ENCODE measurements at places on chromosomes 1 and 21.

GRCh38 chr1:63330331-63330916 lies 8.1 kb downstream of the FOXD3 start:
- DNase-seq: no peak

- DNase-seq: no peak
Observed at GRCh38 chr1:186078245-186078644, 296.8 kb downstream of the TPR start.

- no peak for DNase-seq
Observed at GRCh38 chr1:201365251-201365650, 12.2 kb downstream of the TNNT2 start.

GRCh38 chr1:245874942-245875580 lies 632.0 kb downstream of the SMYD3 start:
- DNase-seq: no peak

DNA sequence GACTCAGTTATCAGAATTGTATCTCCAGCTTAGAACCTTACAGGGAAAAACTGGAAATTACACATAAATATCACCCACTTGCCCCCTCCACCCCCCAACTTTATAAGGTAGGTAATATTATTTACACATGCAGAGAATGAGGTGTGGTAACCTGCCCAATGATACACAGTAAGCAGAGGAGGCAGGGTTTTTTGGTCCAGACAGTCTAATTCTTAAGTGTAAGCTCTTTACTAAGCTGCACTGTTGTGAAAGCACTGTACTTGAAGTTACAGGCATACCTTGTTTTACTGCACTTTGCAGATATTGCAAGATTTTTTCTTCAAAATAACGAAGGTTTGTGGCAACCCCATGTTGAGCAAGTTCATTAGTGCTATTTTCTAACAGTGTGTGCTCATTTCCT lies 24.8 kb upstream of the MYOCOS start:
- no peak for DNase-seq

DNA sequence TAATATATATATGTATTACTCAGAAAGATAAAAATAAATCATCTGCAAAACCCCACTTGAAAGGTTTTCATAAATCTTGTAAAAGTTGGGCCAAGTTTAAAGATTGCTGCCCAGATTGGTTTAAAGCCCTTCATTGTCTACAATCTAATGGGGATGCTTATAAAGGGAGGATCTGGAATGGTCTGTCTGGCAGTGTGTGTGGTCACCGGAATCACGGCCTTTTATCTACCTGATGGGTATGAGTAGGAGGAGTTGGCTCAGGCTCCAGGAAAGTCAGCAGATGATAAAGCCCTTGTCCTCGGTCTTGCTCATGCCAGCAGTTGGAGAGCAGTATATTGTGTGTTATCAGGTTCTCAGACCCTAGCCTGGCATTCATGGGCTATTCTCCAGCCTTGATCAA lies 197.7 kb downstream of the ROR1 start:
- no peak for DNase-seq

DNA sequence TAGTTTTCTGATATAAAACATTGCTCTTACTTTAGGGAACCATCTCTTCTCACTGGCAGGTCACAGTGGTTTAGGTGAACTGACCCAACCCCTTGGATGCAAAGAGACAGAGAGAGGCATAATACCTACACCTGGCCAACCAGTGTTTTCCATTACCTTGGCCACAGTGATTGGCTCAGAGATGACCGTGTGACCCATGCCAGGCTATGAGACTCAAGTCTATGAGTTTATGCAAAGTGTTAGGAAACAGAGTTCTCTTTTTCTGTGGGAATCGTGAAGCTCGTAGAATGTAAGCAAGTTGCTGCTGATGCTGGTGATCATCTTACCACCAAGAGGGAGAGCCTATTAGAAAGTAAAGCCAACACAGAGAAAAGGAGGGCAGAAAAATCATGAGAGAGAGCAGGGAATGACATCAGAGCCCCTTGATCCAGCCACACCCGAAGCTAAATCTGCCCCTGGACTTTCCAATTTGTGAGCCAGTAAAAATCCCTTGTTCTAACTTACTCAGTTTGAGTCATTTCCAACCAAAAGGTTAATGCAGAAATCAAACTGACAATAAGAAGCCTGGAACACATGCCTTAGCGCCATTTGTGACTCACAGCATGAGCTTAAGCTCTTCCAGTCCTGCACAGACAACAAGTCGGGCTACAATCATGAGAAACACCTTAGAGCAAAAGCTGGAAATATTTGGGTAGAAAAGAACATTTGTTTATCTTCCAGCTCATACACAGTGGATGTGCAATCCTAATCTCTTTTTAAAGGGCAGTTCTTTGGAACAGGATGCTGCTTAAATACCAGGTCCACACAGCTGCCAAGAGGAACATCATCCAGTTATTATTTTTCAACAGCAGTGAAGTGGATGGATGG lies 81.3 kb upstream of the KAZN start:
- DNase-seq: no peak

DNA sequence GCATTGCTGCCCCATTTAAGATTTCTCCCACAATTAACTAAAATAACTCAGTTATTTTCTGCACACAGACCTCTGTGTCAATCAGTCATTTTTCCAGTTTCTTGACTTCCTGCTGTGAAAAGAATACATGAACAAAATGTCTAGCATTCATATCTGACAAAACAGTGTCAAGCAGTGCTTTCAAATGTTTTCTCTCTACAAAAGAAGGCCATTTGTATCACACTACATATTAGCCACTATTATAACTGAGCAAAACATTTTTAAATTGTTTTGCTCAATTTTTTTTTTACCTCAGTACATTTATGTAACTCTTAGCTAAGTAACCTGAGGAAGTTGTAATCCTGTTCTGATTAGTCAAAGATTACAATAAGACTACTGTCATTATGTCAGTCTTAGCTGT lies 1498.5 kb upstream of the PRMT6 start:
- DNase-seq: no peak

DNA sequence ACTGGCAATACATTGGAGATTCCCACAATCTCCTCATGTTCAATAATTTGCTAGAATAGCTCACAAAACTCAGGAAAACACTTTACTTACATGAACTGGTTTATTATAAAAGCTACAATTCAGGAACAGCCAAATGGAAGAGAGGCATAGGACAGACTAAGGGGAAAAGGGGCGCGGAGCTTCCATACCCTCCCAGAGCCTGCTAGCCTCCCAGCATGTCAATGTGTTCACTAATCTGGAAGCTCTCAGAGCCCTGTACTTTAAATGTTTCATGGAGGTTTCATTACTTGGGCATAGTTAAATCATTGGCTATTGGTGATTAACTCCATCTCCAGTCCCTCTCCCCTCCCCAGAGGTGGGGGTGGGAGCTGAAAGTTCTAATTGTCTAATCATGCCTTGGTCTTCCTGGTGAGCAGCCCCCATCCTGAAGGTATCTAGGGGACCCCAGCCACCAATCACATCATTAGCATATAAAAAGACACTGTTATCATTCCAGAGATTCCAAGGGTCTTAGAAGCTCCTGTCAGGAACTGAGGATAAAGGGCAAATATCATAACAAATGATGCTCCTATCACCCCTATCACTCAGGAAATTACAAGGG lies 10.9 kb upstream of the DMRTB1 start:
- no peak for DNase-seq

DNA sequence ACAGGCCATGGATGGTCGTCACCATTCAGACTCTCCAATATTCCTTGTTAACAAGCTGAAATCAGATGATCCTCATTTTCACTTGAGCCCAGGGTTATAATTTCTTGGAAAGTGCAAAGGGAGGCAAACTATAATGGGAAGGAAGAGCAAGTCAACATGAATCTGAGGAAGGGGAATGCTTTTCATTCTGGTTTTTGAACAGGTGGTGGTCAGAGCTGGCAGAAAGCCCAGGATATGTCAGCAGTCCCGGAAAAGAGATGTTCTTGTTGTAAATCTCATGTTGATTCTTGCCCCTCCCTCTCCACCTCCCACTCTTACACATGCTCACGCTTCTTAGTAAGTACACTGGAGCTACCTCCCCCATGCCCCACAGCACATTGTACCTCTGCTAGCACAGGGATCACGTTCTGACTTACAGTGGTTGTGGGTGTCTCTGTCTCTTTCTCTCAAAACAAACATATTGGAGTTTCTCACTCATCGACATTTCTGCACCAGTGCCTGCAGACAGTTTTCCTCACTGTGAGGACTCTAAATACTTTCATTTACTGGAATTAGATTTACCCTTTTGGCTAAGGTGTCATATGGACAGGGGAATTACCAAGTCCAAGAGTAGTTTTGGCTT lies 77.6 kb downstream of the XCL2 start:
- no peak for DNase-seq

DNA sequence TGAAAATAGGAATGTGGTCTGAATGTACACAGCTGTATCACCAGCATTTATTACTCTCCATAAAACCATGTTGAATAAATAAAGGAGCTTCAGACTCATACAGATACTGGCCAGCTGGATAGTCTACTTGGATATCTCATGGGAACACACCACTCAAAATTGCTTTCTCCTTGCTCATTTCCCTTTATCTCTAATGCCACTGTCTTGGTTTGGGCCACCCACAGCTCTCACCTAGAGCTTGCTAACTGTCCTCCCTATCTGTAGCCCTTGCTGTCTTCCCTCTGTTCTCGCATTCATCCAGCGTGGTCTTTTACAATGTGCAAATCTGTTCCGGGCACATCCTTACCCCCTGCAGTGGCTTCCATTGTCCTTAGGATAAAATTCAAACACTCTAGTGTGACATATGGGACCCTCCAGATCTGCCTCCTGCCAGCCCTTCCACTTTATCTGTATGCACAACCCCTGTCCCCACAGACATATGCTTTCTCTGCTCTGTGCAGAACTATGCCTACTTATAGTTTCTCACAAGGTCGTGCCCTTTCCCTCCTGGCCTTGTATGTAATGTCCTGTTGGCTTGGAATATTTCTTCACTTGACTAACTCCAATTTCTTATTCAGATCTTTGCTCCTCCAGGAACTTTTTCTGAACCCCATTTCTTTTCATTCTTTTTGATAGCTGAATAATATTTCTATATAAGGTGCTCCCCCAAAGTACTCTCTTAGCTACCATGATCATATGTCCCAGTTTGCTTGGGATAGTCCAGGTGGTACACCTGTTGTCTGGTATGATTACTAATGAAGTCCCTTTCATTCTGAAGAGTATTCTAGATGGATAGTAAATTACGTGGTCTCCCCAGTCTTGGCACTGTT lies 2.9 kb downstream of the FLVCR1 start:
- no peak for DNase-seq

DNA sequence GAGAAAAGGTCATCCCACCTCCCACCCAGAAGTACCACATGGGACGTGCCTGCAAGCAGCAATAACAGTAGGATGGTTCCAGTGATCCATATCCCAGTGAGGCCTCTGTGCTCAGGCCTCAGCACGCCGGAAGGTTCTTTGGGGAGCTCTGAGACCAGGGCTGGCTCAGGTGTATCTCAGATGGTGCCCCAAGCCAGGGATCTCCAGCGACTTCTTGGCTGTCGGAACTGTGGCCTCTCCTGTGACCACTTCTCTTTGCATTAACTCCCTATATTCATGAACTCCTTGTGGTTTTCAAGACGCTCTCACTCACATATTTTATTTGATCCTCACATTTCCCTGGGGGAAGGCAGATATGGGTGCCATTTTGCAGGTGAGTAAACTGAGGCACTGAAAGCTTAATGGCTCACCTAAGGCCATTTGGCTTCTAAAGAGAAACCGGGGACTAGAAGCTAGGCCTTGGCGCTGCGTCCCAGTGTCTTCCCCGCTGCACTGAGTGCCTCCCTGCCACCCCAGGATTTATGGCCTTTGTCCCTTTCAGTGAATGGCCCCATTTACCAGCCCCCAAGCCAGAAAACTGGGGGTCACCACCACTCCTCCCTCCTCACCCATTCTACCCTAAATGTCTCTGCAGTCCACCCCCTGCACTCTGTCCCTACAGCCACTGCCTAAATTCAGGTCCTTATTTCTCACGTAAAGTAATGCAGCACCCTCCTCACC lies 101.9 kb downstream of the CCDC185 start:
- DNase-seq: no peak

Data from SIG-M5 (cell line).